ENCODE measurements at places on chromosomes 4 and X. TPM values are rescaled to one million over a fixed set of nuclear protein-coding genes. Genes with fewer than 3 reads are reported as not detected.

Gene PAK3
- total RNA-seq, result 0.50 TPM

Gene CENPVL1
- not detected for total RNA-seq

Gene DAPP1
- 30.6 TPM for total RNA-seq

Gene MYOZ2
- not detected for total RNA-seq

Gene LRCH2
- total RNA-seq, result not detected

- peaks cover 4% of the 10 kb centered on the region for H3K36me3 ChIP-seq
- no peak overlapping the region for H3K27ac ChIP-seq
- no peak for DNase-seq
- H3K4me3 ChIP-seq, result no peak overlapping the region
- H3K4me1 ChIP-seq, result peaks cover 9% of the 10 kb centered on the region
Observed at GRCh38 chrX:118534716-118535493, 39.3 kb downstream of the DOCK11 start.

DNA sequence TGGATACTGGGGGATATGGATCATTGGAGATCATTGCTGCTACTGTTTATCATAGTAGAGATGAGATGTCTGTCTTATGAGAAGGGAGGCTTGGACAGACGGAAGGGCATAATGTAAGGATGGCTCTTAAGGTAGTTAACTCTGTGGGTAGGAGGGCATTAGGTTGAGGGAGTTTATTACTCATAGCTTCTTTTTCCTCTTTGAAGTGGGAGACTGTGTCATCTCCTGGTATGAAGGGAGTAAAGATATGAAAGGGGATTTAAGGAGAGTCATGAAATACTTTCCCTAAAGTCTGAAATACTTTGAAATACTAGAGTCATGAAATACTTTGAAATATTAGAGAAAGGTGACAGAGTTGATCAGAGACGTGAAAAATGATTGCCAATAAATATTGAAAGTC is 255.5 kb upstream of the PITX2 start:
- H3K4me3 ChIP-seq, result no peak overlapping the region
- H3K36me3 ChIP-seq, result no peaks in the 10 kb centered on the region
- no peak for DNase-seq
- peaks cover 12% of the 10 kb centered on the region for H3K4me1 ChIP-seq
- H3K27ac ChIP-seq, result peak overlapping the region; percentile 56
- no peaks in the 10 kb centered on the region for H3K27me3 ChIP-seq

DNA sequence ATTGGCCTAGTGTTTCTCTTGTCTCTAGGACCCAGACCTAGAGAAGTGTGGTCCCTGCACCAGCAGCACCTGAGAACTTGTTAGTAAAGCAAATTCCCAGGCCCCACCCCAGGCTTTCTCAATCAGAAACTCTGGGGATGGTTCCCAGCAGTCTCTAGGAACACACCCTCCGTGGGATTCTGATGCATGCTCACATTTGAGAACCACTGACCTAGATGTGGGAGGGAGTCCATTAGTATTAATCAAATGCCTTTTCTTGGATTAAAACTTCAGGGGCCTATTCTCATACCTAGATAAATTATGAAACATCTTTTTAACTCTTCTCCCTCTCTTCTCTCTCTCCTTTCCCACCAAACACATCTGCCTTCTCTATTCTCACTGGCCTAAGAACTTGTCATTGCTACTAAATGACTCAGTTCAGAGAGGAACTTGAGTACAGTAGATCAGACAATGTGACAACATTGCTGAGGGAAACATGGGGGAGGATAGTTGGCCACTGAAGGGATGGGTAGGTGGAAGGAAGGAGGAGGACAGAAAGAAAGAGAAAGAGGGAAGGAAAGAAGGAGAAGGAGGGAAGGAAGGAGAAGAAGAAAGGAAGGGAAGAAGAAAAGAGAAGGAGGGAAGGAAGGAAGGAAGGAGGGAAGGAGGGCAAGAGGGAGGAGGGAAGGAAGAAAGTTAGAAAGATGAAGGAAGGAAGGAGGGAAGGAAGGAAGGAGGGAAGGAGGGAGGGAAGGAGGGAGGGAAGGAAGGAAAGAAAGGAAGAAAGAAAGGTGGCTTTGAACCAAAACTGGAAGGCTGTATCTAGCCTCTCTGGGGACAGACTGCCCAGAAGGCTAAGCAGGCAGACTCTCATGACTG is 132.7 kb upstream of the MAP3K15 start:
- H3K4me3 ChIP-seq, result no peak overlapping the region
- DNase-seq, result no peak
- no peaks in the 10 kb centered on the region for H3K27me3 ChIP-seq
- peak overlapping the region; percentile 10 for H3K27ac ChIP-seq
- peaks cover 40% of the 10 kb centered on the region for H3K4me1 ChIP-seq

DNA sequence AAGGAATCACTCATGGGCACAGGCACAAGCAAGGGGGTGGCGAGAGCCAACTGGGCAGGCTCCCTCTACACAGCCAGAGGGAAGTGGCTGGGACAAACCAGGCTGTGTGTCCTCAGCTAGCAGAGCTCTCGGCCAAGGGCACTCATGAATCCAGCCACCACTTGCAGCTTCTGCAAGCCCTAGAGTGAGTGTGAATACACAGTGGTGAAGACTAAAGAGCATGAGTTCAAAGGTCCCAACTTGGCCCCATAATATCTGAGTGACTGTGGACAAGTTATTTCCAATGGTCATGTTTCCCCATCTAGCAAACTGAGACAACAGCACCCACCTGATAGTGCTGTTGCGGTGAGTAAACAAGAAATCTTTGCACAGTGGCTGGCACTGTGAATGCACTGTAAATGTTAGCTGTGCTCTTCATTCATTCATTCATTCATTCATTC is 51.7 kb downstream of the ADGRG2 start:
- no peak for DNase-seq
- no peaks in the 10 kb centered on the region for H3K4me1 ChIP-seq
- H3K27me3 ChIP-seq, result no peaks in the 10 kb centered on the region
- no peak overlapping the region for H3K27ac ChIP-seq

- no peaks in the 10 kb centered on the region for H3K36me3 ChIP-seq
- H3K4me3 ChIP-seq, result no peak overlapping the region
- H3K4me1 ChIP-seq, result no peaks in the 10 kb centered on the region
- DNase-seq, result no peak
- no peak overlapping the region for H3K27ac ChIP-seq
Observed at GRCh38 chrX:39826813-39827543, 270.8 kb downstream of the BCOR start.

DNA sequence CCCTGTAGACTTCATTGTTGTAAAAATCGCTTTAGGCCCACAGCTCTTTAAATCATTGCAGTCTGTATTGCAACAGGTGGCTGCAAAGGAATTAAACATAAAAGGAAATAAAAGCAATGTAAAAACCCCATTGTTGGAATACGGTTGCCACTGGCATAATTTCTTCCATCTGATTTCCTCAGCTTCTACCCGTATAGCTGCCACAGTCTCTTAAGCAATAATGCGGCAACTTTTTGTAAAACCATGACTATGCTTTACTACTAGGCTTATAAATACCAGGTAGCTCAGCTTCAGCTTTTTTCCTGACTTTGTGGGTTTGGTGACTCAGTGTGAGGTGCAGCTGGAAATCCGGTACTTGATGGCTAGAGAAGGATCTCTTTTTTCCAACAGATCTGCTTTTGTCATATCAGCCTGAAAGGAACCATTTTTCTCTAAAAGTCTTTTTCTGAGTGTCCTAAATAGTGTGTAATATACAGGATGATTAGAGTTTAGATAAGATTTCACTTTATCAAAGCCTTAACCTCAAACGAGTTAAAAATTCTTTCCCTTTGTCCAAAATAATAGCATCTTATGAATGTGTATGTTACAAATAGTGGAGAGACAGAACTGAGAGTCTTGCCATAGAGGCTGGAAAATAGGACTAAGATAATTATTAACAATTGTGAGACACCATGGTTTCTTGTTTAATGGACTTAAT is 268.0 kb downstream of the ADGRL3 start:
- H3K4me3 ChIP-seq, result peak overlapping the region; percentile 30
- peaks cover 13% of the 10 kb centered on the region for H3K4me1 ChIP-seq
- no peaks in the 10 kb centered on the region for H3K36me3 ChIP-seq

GRCh38 chrX:115499112-115499805 is 61.7 kb upstream of the PLS3 start:
- H3K27me3 ChIP-seq, result no peaks in the 10 kb centered on the region
- DNase-seq, result no peak
- no peaks in the 10 kb centered on the region for H3K4me1 ChIP-seq
- no peaks in the 10 kb centered on the region for H3K36me3 ChIP-seq
- no peak overlapping the region for H3K27ac ChIP-seq

GRCh38 chr4:137630252-137630651 is 98.0 kb upstream of the PCDH18 start:
- no peaks in the 10 kb centered on the region for H3K4me1 ChIP-seq
- H3K27me3 ChIP-seq, result no peaks in the 10 kb centered on the region
- no peak overlapping the region for H3K4me3 ChIP-seq
- H3K36me3 ChIP-seq, result no peaks in the 10 kb centered on the region
- DNase-seq, result no peak
- H3K27ac ChIP-seq, result no peak overlapping the region

GRCh38 chrX:55120761-55121358 is 32.0 kb downstream of the PAGE2 start:
- H3K27me3 ChIP-seq, result peaks cover 28% of the 10 kb centered on the region
- H3K4me3 ChIP-seq, result no peak overlapping the region
- H3K36me3 ChIP-seq, result no peaks in the 10 kb centered on the region
- no peak overlapping the region for H3K27ac ChIP-seq

DNA sequence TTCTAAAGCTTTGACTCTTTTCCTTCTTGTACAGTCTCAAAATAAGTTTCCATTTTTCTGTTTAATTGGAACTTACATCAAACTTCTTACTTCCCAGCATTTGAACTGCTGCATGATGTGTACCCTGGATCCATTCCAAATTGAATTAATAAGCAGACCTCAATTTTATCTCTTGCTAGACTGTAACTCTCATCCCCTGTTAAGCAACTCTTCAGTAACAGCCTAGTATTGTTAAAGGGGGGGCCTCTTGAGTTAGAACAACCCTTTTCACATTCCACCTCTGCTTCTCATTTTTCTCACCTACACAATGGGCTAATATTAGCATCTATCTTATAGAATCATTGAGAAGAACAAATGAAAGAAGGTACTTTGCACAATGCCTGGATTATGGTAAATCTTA is 169.4 kb downstream of the IL1RAPL1 start:
- H3K27me3 ChIP-seq, result no peaks in the 10 kb centered on the region
- DNase-seq, result no peak
- H3K27ac ChIP-seq, result no peak overlapping the region
